ENCODE measurements at places on chromosomes 16 and 17.
A peak's percentile ranks its signal among the peaks of the same experiment; 100 is the strongest.

GRCh38 chr17:81314398-81315081, 19.4 kb upstream of the SLC38A10 start:
- no peak for DNase-seq

DNA sequence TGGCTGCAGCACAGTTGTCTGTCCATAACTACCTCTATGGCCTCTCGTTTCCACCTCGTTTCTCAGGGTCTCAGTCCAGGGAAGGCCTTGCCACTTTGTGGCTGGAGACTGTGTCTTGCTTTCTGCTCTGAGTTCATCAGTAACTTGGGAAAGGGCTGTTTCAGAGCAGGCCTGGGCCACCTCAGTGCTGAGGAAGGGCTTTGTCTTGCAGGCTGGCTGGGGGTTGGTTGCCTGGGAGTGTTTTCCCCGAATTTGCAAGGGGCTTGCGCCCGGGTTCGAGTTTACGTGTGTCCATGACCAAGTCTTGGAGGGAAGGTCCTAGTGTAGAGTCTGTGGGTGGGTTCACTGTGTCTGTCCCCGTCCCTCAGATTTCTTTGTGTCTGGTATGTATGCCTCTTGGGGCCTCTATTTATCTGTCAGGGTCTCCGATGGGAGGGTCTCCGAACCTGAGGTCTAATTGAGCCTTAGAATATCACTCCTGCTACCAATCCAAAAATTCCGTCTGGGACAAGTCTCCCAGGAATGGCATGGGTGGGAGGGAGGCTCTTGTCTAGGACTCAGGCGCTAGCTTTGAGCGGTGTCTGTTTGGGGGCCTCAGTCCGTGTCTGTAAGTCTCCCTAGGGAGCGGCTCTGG, 594 bp upstream of the TGFB1I1 start:
- no peak for DNase-seq

DNA sequence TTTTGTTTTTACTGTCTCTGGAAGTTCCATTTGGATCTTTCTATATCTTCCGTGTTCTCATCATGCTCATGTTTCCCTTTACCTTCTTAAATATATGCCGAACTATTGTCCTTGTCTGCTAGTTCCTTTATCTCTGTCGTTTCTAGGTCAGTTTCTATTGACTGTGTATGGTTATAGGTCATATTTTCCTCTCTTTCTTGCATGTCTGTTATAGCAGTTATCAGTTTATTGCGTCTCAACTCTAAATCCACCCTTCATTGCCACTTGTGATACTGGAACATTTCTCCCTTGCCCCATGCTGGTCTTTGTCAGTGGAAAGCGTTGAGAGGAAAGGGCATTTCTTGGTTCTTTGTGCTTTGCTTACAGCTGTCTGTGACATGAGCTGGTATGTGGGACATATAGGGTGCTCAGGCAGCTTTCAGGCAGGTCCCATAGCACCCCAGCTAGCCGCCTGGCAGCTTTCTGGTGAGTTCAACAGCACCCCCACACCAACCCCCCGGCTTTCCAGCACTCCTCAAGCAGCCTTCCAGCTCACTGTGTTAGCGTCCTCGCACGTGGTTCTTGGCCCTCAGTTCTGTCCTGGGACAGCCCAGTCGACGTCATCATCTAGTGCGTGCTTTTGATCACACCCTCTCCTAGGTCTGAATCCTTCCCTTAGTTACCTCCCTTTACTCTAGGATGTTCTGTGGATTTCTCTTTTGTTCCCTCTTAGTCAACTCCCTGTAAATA, 15.4 kb upstream of the DNASE1 start:
- DNase-seq = no peak

GRCh38 chr16:12067714-12068401, 91.3 kb downstream of the SNX29 start:
- DNase-seq = peak; percentile 47

GRCh38 chr16:22035153-22035552, 27.2 kb downstream of the MOSMO start:
- DNase-seq = no peak

DNA sequence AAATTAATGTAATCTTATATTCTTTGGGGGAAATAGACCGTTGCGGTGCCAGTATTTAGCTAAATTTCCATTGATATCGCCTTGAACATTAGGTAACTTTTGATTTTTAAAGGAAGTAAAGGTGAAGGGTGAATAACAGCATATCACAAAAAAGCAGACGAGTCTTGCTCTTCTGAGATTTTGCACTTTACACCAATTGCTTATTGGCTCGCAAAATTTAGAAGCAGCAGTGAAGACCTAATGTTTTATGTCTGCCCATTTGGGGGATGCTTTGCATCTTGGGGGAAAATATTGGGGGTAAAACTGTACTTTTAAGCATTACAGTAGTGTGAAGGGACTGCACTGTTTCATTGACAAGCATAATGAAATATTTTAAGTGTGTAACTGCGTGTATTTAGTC, 934 bp downstream of the MAP2K6 start:
- DNase-seq = no peak

GRCh38 chr17:48054238-48055185, 6.4 kb downstream of the NFE2L1 start:
- no peak for DNase-seq

GRCh38 chr17:31085563-31085962, 9.2 kb upstream of the NF1 start:
- DNase-seq = no peak

DNA sequence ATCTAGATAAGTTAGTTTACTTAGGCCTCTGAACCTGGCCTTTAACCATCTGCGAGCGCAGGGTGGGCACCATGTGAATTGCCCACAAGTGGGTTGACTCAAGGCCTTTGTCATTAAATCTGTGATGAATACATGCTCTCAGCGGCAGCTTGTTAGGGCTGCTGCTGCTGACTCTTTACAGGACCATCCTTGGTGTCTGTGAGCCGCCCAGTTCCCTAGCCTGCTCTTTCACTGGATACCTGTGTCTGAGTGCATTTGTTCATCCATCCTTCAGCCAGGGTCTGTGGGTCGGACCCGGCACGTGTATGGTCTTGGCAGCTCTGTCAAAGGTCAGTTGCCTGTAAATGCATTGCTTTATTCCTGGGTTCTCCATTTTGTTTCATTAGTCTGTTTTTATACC, 321.3 kb downstream of the CNTNAP4 start:
- DNase-seq = no peak

DNA sequence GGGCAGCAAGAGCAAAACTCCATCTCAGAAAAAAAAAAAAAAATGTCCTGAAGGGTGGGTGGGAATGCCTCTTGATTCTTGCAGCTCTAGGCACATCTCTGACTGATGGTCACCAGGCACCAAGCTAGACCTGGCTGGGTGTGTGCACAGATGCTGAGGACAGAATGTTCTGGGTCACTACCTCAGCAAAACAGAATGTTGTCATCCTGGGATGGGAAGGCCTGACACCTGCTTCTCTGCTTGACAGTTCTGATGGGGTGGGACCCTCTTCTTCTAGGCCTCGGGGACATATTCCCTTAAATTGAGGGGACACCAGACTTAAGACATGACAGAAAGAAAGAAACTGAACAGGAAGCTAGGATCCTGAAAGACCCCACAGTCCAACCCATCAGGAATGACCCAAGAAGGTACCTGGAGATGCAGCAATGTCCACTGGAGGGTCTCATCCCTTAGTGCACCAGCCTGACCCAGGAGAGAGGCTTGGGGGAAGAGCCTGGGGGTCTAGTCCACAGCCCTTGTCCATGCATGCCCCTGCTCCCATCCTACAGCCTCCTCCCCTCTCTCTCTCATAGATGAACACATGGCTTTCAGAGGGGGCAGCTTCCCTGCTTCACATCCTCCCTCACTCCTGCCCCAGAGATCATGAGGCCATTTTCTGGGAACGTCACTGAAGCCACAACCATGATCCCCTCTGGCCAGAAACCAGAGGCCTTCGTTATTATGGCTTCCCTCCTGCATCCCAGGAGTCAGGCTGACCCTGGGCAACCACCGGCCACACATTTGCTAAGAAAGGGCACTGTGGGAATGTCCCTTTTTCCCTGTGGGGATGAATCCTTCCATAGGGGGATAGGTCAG, 3.8 kb upstream of the STAT5B start:
- no peak for DNase-seq

DNA sequence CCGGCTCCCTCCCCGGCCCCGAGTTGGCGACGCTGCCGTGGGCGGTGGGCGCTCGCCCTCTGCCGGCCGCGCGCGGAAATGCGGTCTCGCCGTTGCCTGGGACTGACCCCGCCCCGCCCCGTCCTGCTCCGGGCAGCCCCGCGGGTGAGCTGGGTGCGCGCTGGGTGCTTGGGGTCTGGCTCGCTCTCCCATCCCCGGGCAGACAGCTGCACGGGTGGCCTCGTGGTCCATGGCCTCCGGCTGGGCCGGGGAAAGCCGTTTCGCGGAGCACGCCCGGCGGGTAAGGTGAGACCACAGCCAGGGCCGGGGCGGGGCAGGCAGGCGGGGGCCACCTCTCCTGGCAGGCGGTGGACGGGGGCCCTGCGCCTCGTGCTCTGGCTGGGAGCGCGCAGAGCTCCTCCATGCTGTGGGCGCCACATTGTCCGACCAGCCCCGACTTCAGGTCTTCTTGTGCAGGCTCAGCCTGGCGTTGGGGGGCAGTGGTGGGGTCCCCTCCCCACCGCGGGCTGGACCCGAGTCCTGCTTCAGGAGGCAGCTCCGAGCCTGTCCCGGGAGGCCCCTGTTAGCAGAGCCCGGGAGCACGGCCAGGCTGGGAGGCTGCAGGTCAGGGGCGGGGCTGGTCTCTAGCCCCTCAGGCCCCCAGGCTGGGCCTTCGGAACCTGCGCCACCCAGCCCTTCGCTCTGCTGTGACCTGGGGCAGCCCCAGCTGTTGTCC, 7.0 kb upstream of the C1QTNF8 start:
- DNase-seq = no peak

- DNase-seq = no peak
Observed at GRCh38 chr17:40714473-40714872, 10.9 kb upstream of the KRT24 start.

- DNase-seq = no peak
Observed at GRCh38 chr16:79833559-79833958, 233.0 kb upstream of the MAF start.

DNA sequence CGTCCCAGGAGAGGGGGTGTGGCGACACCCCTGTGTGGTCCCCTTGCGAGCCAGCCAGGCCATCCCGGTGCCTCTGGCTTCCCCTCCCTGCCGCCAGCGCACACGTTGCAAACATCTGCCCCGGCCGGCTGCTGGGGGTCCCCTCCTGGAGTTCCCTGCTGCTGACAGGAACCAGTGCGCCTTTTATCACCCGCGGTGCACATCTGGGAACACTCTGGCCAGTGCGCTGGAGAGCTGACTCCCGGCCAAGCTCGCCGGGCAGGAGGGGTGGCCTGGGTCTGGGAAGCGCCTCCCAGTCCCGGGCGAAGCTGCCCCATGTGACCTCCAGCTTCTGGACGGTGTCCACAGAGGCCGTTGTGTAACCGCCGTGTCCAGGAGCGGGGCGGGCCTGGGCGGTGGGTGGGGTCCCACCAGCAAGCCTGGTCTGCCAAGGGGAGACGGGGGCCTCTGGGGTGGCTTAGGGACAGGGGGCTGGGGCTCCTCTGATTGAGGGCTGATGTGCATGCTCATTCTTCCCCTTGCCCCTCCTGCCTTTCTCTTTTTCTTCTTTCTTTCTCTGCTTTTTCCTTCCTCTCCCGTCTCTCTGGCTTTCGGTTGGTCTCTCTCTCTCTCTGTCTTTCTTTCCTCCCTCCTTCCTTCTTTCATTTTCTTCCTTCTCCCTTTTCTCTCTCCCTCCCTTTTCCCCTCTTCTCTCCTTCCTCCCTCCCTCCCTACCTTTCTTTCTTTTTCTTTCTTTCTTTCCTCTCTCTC, 25.2 kb upstream of the CIBAR2 start:
- DNase-seq = no peak

DNA sequence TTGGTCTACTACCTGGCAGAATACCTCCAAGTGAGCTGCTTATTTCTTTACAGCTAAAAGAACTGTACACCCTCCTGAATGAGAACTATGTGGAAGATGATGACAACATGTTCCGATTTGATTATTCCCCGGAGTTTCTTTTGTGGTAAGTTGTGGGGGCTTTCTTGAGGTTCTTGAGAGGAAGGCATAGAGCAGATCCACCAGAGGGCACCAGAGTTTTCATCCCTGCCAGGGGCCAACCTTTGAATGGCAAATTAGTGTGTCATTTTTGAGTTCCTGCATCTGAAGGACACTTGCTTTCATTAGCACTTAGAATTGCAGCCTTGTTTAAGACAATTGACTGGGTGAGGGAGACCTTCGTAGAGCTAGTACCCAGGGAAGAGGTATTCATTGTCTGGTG, 35.0 kb downstream of the NMT1 start:
- DNase-seq = no peak

DNA sequence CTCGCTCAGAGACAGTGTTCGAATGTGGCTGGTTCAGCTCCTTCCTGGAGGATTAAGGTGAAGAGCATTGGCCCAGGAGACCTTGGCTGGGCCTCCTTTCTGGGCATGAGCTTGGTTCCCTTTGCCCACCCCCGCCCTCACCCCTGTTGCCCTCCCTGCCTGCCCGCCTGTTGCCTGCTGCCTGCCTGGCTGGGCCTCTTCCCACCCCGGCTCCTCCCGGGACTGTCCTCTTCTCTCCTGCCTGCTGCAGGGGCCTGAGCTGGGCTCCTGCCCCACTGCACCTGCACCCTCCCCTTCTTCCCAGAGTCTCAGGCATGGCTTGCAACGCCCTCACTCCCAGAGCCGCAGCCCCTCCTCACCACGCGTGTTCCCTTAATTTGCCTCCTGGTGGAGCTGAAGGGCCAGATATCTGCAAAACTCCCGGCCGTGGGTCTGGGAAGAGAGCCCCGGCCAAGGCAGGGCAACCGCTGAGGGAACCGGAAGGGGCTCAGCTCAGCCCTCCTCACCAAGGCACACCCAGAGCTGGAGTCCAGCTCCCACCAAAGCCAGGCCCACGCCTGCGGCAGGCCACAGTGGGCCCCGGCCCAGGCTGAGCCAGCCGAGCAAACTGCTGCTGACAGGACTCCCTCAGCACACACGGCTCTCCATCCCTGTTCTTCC, 31.2 kb downstream of the MNT start:
- no peak for DNase-seq

DNA sequence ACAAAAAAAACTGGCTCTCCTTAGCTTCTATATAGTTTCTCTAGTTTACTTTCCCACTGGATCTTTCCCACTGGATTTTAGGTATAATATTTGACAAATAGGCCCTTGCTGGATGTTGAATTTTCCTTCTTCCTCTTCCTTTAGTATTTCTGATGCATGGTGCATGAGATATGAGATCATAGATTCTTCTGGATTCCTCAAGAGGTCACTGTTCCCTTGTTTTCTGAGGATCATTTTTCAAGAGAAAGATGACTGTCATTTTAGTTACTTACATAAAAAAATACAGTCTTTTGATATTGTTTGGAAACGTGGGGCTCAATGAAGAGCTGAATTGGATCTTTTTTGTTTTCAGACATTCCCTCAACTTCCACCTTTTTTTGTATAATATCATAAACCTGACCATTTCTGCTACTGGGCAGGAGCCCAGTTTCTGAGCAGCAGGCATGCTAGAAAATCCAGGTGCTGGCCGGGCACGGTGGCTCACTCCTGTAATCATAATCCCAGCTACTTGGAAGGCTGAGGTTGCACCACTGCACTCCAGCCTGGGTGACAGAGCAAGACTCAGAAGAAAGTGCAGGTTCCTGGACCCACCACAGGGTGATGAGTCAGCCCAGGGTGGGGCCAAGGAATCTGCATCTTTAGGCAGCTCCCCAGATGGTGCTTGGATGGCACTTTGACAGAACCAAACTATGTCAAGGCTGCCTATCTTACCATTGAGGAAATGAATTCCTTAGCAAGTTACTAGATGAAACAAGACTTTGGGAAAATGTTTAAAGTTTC, 70.3 kb downstream of the SDR42E1 start:
- no peak for DNase-seq
